ENCODE measurements at places on chromosomes 2 and 18.

GRCh38 chr2:176088048-176088936 is 4.2 kb upstream of the HOXD13 start:
- peak; percentile 84 for DNase-seq

DNA sequence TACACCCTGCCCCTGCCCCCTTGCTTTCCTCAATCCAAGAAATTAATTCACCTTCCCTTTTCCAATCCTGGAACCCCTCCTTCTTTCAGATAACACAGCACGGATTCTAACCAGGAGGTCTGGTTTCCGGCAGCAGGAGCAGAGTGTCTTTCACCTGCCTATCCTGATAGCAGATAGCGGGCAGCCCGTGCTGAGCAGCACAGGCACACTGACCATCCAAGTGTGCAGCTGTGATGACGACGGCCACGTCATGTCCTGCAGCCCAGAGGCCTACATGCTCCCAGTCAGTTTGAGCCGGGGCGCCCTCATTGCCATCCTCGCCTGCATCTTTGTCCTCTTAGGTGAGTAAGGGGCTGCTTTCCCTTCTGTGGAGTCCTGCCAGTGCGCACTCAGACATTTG is 216.7 kb downstream of the CDH20 start:
- no peak for DNase-seq

DNA sequence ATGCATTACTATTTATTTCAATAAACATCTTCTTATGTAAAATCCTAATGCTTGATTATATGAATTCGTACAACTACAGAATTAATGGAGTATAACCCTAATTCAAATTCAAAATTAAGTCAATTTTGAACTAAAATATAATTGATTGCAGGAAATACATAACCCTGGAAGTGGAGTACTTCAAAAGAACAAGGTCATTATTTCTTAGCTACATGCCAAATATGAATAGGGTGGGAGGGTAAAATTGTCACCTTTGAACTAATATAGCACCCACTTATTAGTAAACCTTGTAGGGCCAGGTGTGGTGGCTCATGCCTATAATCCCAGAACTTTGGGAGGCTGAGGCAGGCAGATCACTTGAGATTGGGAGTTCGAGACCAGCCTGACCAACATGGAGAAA is 895.4 kb upstream of the ACVR2A start:
- no peak for DNase-seq

DNA sequence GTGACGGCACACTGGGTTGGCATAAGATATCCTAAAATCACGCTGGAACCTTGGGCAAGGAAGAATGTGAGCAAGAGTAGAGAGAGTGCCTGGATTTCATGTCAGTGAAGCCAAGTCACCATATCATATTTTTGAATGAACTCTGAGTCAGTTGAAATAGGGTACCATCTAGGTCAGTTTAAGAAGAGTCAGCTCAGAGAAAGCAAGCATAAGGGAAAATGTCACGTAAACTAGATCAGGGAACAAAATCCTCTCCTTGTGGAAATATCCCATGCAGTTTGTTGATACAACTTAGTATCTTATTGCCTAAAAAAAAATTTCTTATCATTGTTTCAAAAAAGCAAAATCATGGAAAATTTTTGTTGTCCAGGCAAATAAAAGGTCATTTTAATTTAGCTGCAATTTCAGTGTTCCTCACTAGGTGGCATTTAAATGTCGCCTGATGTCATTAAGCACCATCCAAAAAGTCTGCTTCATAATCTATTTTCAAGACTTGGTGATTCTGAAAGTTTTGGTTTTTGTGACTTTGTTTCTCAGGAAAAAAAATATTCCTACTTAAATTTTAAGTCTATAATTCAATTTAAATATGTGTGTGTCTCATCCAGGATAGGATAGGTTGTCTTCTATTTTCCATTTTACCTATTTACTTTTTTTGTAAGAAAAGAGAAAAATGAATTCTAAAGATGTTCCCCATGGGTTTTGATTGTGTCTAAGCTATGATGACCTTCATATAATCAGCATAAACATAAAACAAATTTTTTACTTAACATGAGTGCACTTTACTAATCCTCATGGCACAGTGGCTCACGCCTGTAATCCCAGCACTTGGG is 19.6 kb downstream of the RSAD2 start:
- no peak for DNase-seq

GRCh38 chr18:2908946-2909335 is 62.1 kb downstream of the EMILIN2 start:
- no peak for DNase-seq

GRCh38 chr2:74835831-74836674 is 2.1 kb downstream of the HK2 start:
- no peak for DNase-seq

GRCh38 chr18:53283708-53284107 is 940.8 kb downstream of the MBD2 start:
- DNase-seq: no peak

DNA sequence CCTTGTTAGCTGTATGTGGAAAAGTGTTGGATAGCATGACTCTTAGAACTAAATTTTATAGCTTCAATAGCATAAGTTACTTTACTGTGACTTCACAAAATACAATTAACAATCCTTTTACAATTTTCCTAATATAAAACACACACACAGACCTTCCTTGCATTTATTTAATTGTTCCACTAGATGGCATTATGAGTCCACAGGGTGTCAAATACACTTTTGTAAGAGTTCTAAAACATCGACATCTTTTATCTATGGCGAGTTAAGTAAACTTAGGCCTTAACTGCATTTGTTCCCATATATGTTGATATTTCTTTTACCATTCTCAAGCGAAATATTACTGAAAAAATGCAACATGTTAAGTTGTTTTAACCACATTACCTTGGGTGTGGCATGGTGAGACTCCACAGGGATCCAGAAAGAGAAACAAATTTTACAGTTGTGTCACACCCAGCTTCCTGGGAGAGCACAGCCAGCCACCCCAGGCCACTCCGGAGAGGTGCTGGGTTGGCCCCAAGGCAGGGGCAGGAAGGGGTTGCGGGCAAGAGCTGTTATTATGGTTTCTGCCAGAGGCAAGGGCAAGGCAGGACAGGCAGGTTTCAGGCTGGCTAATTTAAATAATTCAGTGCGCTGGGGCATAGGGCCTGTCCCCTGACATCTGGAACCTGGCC is 312.4 kb upstream of the MC4R start:
- no peak for DNase-seq

DNA sequence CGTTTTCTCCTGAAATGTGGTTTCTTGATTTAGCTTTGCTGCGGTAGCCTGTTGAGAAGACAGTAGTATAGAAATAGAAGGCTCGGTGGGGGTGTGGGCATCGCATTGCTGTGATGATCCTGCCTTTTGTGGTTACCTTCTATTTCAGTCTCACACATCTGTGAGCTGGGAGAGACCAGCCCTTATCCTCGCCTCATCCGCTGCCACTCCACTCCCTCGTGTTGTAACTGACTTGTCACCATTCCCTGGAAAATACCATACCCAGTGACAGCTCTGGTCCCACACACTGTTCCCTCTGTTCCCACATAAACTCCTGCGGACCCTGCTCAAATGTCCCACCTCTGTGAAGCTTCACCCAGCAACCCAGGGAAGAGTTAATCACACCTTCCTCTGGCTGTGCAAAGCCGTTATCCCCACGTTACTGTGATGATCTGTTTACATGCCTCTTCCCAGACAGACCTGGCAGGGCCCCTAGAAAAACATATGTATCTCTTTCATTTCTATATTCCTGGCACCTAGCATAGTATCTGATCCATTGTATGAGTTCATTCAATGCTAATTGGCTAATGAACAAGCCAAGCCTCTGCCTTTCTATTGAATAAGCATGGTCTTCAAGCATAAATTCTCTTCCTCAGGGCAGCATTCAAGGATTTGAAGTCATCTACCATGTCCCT is 114.6 kb downstream of the MAPK4 start:
- DNase-seq: no peak

- no peak for DNase-seq
Observed at GRCh38 chr2:102438578-102438977, 15.6 kb downstream of the IL18RAP start.

GRCh38 chr2:204239411-204240165 is 303.0 kb downstream of the ICOS start:
- DNase-seq: no peak

- no peak for DNase-seq
Observed at GRCh38 chr2:220434385-220434784, 807.0 kb downstream of the SLC4A3 start.

DNA sequence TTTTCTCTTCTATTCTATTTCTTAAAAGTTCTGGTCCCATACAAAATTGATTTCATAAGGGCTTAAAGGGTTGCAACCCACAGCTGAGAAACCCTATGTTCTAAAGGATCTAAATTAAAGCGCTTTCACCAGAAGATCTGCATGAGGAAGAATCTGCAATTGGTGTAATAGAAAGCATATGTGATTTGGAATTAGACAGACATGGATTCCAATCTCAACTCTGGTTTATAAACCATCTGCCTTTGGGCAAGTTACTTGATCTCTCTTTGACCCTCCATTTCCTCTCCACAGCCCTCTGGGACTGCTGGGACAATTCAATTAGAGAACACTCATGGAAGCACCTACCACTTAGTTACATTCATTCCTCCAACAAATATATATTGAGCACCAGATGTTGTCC is 178.7 kb downstream of the ANTXR1 start:
- DNase-seq: no peak

DNA sequence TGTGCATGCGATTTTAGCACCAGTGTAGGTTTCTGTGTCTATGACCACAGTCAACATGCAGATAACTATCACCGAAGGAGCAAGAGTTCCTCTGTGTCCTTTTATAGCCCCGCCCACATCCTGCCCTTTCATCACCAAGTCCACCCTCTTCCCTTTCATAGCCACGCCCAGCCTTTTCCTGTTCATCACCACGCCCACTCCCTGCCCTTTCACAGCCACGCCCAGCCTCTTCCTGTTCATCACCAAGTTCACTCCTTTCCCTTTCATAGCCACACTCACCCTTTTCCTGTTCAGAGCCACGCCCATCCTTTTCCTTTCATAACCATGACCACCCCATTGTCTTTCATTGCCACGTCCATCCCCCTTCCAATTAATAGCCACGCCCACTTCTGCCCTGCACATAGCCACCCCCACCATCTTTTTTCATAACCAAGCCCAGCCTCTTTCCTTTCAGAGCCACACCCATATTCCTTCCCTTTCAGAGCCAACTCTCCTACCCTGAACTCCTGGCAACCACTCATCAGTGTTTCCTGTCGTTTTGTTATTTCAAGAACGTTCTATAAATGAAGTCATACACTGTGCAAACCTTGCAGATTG is 273.9 kb downstream of the MYT1L start:
- no peak for DNase-seq

GRCh38 chr18:23938043-23938756 is 76.4 kb upstream of the TTC39C start:
- no peak for DNase-seq

DNA sequence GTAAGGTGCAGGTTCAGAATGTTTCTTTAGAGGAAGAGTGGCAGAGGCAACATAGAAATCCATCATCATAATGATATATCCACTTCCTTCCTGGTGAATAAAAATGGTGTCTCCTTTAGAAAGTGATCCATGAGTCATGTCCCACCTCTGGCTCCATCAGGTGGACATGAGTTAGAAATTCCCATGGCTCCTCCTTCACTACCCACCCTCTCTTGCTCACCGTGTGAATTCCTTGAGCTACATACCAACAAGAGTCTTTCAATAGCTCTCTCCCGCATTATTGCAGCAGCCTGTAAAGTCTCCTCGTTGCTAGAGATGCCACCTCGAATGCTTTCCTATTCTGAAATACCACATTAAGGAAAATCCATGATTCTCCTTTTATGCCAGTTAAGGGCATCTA is 317.6 kb downstream of the LNPK start:
- no peak for DNase-seq

GRCh38 chr2:235843591-235844395 is 324.4 kb downstream of the GBX2 start:
- DNase-seq: no peak

GRCh38 chr18:34647251-34647650 is 62.8 kb upstream of the DTNA start:
- no peak for DNase-seq

DNA sequence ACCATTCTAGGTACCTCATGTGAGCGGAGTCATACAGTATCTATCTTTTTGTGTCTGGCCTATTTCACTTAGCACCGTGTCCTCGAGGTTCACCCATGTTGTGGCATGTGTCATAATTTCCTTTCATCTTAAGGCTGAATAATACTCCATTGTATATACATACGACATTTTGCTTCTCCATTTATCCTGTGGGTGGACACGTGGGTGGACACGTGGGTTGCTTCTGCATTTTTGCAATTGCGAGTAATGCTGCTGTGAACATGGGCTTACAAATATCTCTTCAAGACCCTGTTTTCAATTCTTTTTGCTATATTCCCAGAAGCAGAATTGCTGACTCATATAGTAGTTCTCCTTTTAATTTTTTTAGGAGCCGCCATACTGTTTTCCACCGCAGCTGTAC is 243.6 kb upstream of the EPAS1 start:
- DNase-seq: no peak

DNA sequence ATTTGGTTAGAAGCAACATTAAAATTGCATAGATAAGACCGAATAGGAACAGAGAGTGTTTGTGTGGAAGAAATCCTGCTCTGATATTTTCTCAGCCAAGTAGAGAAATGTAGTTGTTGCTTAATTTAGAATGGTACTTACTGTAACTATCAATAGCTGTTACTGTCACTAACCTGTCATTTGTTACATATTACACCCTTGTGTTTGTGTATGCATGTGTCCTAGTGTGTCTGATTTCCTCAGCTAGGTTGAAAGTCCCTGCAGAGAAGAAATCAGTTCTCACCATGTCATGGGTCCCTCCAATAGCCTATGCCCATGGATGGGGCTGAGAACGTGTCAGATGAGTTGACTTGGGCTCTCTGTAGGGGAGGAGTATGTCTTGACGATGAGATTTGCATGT is 94.4 kb downstream of the SPTBN1 start:
- DNase-seq: no peak

DNA sequence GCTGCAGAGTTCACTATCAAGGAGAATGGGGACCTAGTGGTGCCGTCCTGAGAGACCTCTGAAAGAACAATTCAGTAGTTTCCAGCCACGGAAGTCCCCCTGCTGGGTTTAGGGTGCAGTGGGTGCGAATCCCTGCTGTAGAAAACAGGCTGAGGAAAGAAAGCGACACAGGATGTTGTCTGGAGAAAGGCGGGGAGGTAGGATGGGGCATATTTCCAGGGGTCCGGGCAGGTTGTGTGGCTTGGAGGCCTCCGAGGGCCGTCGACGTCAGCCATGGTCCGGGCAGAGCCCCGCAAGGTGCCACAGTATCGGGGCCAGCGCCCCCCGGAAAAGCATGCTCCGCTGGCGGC is 807 bp upstream of the CREB1 start:
- no peak for DNase-seq
